ENCODE measurements at places on chromosomes 5 and 9.

GRCh38 chr5:158492841-158493242 lies 606.9 kb downstream of the EBF1 start:
- DNase-seq = no peak

GRCh38 chr9:136316896-136317676 lies 10.3 kb upstream of the GPSM1 start:
- DNase-seq = no peak

GRCh38 chr5:82674671-82675070 lies 396.5 kb upstream of the RPS23 start:
- DNase-seq = no peak

GRCh38 chr5:128493657-128494329 lies 44.3 kb downstream of the FBN2 start:
- DNase-seq = no peak

DNA sequence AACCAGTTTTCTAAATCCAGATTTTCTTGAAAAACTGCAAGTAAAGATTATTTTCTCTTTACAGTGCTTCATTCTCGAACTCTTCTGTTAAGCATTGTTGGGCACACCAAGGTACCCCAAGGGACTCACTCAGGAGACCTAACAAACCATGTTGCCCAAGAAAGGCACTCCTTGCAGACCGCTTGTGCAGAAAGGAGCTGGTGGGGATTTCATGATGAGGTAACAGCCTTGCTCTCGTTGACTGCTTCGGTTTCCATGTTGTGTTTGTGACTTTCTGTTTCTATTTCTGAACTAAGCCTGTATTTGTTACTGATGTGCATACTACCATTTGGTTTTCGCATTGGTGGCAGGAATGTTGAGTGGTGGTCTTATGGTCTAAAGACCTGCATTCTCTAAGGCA lies 266.6 kb upstream of the DAP start:
- DNase-seq = no peak

- no peak for DNase-seq
Observed at GRCh38 chr5:24621792-24622191, 23.0 kb downstream of the CDH10 start.

DNA sequence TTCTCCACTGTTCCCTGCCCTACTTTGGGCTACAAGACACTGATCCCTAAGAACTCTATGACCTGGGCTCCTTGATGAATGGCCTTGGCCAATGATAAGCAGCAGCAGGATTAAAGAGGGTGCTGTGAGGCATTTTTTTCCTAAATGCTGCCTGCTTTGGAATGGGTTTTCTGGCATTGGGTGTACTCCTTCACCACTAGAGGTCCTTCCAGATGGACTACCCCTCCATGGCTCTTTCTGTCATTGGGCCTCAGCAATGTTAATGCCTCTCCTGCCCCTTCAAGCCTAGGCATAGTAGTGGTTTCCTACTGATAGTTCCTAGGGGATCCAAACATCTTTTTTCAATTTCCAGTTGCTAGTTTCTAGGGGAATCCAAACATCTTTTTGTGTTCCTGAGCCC lies 319.3 kb upstream of the RPS23 start:
- no peak for DNase-seq

DNA sequence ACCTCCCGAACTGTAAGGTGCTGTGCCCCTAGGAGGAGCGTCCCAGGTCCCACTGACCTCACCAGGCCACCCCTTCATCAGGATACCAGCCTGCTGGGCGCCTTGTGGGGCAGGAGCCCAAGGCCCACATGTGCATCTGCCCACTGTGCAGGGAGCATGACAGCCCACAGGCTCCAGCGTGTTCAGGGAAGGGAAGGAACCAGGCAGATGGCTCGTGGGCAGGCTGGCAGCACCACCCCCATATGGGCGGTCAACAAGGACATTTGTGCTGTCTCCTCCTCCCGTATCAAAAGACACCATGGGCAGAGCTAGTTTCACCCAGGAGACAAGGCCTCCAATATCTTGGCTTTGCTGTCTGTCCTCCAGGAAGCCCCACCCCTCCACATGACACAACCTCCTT lies 85.5 kb upstream of the PPP1R26 start:
- no peak for DNase-seq

- no peak for DNase-seq
Observed at GRCh38 chr5:80318212-80318611, 1.6 kb upstream of the SPZ1 start.

GRCh38 chr9:120892748-120893610 lies 16.0 kb upstream of the PHF19 start:
- no peak for DNase-seq

DNA sequence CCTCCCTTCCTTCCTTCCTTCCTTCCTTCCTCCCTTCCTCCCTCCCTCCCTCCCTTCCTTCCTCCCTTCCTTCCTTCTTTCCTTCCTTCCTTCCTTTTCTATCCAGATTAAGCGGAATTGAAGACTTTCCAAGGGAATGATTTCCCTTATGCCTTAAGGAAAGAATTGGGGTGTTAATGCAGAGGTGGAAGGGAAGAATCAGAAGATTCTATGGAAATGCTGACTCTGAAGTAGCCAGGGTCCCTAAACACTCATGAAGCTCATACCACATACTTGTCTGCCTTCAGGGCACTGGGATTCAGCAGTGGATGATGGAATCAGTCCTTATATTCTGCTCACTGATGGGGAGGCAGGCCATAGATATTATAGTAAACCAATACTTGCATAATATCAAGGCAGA lies 48.2 kb downstream of the TNC start:
- DNase-seq = no peak

DNA sequence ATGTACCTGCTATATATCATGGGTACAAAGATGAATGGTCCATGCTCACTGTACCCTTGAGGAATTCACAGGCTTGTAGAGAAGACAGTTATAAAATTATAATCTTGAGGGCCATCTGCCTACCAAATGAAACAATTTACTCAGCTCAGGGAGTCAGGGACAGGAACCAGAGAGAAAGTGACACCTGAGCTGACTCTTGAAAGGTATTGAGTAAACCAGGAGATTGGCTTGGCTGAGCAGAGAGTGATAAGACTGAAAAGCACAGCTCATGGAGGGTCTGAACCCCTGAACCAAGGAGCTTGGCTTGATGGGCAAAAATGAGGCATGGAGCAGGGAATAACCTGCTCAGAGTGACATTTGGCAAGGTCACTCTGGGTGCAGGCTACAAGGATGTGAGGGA lies 147.3 kb downstream of the FAM114A2 start:
- no peak for DNase-seq

- no peak for DNase-seq
Observed at GRCh38 chr9:111051400-111051799, 13.1 kb upstream of the LPAR1 start.

DNA sequence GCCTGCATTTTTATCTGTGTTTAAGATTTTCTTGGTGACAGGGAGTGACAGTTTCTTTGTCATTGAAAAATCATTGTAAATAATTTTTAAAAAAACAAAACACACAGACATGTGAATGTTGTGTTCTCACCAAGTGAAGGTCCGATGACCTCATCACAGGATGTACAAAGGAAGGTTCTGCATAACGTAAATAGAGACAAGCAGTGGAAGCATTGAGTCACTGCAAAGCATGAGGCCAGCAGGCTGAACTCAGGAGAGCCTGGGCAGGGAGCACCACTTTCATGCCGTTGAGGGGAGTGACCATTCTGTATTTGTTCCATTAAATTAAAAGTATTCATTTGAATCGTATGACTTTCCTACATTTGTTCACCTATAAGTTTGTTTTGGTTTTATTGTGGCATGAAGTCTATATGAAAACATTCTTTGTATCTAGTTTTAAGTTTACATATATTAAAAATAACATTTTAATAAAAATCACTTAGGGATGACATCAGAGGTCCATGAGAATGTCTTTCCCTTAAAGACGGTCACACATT lies 70.4 kb upstream of the TLE1 start:
- peak; percentile 31 for DNase-seq

All from PC-9 (cell line).